ENCODE measurements at places on chromosomes 5 and 9.

DNA sequence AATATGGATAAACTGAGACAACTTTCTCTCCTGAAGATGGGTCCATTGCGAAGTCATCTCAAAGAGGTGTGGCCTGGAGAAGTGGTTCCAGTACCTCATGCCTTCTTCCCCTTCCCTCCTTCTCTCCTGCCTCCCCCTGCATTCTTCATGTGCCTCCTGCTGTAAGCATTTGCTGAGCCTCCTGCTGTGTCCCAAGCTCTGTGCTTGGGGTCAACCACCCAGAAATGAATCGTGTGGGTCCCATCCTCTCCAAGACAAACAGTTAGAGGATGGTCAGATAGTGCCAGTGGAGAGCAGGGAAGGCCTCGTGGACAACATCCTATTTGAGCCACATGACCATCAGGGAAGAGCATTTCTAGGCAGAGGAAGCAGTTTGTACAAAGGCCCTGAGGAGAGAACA lies 53.5 kb downstream of the KCNIP1 start:
- no peak for DNase-seq

DNA sequence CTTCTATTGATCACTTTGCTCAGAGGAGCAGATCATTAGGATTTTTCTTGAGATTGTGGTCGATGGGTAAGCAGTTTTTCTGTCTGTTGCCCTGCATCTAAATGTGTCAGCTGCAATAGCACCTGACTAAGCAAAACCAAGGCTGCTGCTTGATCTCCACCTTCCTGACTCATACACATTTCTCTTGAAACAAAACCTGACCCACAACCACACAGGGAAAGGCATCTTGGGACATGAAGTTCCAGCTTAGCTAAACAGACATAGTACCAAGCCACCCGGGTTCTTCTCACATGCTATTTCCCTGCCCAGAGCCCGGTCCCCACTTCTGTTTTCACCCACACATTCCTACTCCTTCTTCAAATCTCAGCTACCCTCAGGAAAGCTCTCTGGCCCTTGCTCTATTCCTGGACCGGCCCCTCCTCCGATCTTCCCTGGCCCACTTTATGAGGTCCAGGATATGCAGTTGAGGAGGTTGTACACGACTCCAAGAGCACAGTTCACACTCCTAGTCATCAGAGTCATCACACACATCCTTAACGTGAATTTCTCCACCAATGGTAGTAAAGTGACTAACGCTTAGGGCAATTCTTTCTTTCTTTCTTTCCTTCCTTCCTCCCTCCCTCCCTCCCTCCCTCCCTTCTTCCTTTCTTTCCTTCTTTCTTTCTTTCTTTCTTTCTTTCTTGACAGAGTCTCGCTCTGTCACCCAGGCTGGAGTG lies 16.0 kb upstream of the ZBTB43 start:
- no peak for DNase-seq

DNA sequence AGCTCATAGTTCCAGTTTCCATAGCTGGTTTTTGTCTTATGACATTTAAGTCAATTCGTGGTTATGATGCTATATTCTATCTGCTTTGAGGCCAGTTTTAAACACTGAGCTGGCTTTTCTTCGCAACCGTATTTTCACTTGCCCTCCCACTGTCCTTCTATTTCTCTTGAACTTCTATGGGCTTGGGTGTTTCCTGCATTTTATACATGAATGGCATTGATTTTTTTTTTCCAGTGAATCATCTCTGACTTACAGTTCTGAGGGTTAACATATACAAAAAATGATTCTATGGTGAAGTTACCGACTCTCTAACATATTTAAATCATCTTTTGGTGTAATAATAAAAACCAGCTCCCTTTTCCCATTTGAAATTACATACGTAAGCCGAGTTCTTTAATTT lies 88.2 kb downstream of the SREK1 start:
- no peak for DNase-seq

DNA sequence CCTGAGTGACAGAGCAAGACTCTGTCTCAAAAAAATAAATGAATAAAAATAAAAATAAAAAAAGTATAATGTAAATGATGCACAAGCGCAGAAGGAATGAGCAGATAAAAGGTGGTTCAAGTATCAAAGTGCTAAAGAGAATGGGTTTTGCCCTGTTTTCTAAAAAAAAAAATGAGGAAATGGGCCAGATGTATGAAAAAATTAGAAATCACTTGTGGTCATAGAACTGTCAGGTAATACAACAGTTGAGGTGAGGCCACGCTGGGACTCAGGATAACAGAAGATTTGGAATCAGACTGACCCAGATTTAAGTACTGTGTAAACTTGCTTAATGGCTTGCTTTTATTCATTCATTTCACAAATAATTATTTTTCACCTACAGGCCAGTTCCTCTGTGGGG lies 69.8 kb downstream of the MAPKAP1 start:
- DNase-seq = no peak

DNA sequence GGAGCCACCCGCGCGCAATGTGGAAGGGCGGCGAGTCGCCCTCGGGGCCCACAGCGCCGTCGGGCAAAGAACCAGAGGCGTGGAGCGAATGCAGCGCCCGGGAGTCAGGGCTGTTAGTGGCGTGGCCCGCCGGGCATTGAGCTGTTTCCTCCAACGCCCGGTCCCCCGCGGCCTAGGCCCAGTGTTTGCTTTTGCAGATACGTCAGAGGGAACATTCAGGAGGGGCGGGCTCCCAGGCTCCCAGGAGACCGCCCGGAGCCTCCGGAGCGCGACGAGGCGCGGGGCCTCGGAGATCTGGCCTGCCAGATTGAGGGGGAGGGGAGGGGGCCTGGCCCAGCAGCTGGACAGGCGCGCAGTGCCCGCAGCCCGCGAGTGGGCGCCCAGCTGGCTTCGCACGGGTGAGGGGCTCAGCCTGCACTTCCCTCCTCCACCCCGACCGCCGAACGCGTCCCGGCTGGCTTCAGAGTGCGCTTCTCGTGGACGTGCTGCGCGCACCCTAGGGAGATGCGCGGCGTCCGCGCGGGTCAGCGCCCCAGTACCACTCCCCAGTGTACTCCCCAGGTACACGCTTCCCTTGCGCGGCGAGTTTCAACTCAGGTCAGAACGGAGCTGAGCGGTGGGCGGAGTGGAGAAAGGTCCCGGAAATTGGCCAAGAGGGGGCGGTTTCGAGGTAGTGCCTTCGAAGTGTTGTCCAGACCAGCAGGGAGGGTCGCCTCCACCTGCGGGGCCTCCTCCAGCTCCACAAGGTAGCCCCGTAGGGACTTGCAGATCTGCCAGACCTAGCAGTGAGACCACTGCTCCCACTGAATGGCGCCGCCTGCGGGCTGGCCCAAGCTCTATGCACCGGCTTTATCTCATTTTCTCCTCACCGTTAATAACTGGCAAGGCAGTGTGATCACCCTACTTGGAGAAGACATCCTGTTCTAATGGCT lies 130.4 kb downstream of the TMEM174 start:
- DNase-seq = no peak

DNA sequence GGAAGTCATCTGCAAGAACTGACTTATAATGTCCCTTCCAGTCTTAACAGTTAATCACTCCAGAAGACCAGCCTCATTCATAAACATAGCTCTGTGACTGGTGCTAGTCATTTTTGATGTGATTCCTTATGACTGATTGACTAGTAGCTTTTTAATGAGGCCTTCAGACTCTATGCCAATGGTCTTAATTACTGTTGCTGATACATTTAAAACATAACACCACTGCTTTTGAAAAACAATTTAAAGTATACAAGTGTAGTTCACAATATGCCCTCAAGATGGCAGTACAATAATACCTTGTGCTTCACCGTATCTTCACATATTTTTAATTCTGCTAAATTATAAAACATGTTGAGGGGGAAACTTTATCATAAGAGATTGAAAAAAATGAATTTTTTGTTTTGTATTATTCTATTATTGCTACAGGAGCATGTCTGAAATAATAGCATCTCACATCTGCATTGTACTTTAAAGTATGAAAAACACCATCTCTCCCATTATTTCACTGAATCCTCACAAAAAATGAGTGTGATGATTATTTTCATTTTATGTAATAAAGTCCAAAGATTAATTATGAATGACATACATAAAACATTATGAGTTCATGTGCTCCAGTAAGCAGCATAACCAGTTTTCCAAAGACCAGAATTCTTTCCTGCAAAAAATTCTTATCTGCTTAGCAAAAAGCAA lies 55.2 kb upstream of the SHISAL2B start:
- peak; percentile 1 for DNase-seq
